ENCODE measurements at places on chromosomes 12 and 14.

DNA sequence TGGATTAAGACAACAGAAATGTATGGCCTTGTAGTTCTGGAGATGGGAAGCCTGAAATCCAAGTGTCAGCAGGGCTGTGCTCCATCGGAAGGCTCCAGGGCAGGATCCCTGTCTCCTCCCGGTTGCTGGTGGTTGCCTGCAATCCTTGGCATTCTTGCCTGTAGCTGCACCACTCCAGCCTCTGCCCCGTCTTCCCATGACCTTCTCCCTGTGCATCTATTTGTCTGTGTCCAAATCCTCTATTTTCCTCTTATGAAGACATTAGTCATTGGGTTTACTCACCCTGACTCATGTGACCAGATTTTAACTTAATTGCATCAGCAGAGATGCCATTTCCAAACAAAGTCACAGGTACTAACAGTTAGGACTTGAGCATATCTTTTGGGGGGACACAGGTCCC is 15.1 kb downstream of the TUNAR start:
- DNase-seq: no peak

GRCh38 chr14:100124551-100125088 is 34.8 kb downstream of the DEGS2 start:
- no peak for DNase-seq

GRCh38 chr12:114588061-114588460 is 95.9 kb downstream of the TBX3 start:
- no peak for DNase-seq

GRCh38 chr14:95034788-95035187 is 122.5 kb downstream of the DICER1 start:
- no peak for DNase-seq

- no peak for DNase-seq
Observed at GRCh38 chr12:111975161-111975931, 37.6 kb downstream of the TMEM116 start.

DNA sequence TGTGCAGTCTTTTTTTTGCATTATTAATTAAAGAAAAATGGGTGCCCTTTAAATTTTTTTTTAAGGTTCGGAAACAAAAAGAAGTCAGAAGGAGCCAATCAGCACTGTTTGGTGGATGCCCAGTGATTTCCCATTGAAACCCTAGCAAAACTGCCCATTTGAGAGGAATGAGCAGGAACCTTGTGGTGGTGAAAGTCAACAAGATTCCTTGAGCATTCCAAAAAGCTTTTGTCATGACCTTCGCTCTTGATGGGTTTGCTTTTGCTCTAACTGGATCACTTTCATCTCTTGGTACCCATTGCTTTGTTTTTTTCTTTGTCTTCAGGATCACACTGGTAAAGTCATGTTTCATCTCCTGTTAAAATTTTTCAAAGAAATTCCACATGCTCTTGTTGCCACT is 54.1 kb downstream of the ADIPOR2 start:
- no peak for DNase-seq

- DNase-seq: no peak
Observed at GRCh38 chr14:69142101-69142500, 10.8 kb downstream of the DCAF5 start.

- no peak for DNase-seq
Observed at GRCh38 chr12:108752387-108752786, 21.1 kb upstream of the CORO1C start.

DNA sequence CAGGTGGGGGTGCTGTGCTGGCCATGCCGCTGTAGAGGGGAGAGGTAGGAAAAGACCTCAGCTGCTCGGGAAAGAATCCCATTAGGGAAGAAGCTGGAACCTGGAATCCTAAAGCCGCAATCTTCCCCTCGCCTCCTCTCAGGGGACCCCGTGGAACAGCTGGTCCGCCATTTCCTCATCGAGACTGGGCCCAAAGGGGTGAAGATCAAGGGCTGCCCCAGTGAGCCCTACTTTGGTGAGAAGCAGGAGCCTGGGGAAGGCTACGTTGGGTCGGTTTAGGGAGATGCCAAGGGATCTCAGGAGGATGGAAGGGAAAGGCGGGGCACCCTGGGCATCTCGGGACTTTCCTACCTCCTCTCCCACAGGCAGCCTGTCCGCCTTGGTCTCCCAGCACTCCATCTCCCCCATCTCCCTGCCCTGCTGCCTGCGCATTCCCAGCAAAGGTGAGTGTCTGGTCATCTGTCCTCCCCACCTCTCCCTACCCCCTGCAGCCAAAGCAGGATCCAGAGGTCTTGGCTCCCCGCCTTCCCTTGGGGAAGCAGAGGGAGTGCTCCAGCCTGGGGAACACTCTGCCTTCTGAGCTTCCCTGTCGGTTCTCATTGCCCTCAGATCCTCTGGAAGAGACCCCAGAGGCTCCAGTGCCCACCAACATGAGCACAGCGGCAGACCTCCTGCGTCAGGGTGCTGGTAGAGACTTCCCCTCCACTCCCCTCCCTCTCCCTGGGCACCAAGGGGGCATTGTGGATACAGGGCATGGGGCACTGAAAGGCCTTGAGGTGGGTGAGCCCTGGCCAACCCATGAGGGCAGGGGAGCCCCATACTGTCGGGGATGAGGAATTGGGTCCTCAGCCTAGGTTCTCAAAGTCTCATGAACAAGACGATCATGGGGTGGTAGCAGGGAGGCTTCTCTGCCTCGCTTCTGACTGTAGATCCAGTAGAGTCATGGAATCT is 12.4 kb downstream of the TNS2 start:
- DNase-seq: no peak

DNA sequence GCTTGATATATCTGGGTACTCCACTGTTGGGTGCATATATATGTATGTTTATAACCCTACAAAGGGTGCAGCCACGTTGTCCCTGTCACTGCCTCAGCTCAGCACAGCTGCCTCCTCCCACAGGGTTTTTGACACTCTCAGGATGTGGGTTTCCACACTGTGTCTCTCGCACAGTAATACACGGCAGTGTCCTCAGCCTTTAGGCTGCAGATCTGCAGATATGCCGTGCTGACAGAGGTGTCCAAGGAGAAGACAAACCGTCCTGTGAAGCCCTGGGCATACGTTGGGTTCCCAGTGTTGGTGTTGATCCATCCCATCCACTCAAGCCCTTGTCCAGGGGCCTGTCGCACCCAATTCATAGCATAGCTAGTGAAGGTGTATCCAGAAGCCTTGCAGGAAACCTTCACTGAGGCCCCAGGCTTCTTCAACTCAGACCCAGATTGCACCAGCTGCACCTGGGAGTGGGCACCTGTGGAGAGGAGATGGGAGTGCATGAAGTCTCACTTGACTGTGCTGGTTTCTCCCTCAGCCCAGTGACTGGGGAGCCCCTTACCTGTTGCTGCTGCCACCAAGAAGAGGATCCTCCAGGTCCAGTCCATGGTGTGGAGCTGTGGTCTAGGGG is 498.7 kb downstream of the TMEM121 start:
- no peak for DNase-seq

GRCh38 chr12:39771456-39771855 is 151.9 kb upstream of the ABCD2 start:
- DNase-seq: no peak

GRCh38 chr14:50106178-50106577 is 10.2 kb downstream of the VCPKMT start:
- DNase-seq: no peak

DNA sequence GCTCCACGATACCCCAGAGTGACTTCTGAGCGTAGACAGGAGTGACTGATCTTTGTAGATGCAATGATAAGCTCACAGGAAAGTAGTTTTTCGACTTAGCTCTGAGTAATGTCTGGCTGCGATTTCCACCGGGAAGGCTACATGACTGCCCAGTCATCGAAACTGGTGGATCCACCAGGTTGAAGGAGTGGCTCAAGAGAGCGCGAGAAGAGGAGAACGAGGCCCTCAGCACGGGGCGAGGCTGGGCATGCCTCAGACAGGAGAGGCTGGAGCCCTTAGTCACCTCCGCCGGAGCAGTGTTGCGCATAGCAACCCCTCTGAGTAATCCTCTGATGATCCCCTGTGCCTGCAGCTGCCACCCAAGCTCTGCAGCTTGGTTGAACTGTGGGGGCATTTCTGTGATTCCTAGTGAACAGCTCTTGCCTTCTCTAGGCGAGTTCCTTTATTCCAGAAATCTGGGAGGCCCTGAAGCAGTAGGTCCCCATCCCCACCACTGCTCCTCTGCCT is 25.6 kb downstream of the ELK3 start:
- peak; percentile 97 for DNase-seq

DNA sequence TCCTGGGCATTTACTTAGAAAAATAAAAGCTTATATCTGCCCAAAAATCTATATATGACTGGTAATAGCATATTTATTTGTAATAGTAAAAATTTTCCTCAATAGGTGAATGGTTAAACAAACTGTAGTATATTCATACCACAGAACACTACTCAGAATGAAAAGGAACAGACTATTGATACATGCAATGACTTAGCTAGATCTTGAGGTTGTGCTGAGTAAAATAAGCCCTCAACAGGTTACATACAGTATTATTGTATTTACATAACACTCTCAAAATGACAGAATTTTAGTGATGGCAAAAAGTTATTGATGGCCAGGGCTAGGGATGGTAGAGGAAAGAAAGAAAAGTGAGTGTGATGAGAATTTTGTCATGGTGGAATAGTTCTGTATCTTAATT is 178.4 kb downstream of the BMP4 start:
- DNase-seq: no peak

GRCh38 chr12:104930388-104931326 is 27.4 kb downstream of the SLC41A2 start:
- DNase-seq: peak; percentile 67

- no peak for DNase-seq
Observed at GRCh38 chr14:103057028-103057371, 349 bp downstream of the CDC42BPB start.

DNA sequence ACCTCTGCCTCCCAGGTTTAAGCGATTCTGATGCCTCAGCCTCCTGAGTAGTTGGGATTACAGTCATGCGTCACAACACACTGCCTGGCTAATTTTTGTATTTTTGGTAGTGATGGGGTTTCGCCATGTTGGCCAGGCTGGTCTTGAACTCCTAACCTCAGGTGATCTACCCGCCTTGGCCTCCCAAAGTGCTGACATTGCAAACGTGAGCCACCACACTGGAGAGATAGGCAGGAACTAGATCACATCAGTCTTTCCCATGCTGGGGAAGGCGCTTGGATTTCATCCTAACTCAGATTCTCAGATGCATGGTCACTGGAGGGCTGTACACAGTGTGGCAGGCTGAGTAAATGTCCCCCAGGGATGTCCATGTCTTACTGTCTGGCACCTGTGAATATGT is 18.0 kb upstream of the ORAI1 start:
- DNase-seq: no peak

DNA sequence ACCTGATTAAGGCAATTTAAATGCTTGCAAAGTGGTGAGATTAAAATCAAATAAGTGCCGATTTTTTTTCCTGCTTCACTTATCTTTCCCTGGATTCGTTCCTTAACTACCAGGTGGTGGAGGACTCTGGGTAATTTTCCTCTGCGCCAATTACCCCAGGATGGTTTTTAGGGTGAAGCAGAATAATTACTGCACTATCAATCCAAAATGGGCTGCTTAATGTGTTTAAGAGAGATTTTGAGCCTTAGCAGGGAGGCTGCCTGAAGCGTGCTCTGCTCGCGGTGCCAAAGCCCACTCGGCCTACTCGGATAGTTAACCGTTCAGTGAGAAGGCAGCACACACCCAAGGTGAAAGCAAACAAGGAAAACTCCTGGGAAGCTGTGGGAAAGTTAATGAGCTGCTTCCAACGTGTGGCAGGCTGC is 274.9 kb upstream of the LMO3 start:
- DNase-seq: no peak

All from RCC 7860 (cell line).